ENCODE measurements at places on chromosomes 12 and 14.

- DNase-seq: no peak
These were observed 23.7 kb downstream of the HEBP1 start for GRCh38 chr12:12976366-12976765.

GRCh38 chr14:54256156-54256555 is 140.7 kb upstream of the CDKN3 start:
- no peak for DNase-seq

GRCh38 chr12:94867066-94867855 is 136.2 kb downstream of the NDUFA12 start:
- no peak for DNase-seq

DNA sequence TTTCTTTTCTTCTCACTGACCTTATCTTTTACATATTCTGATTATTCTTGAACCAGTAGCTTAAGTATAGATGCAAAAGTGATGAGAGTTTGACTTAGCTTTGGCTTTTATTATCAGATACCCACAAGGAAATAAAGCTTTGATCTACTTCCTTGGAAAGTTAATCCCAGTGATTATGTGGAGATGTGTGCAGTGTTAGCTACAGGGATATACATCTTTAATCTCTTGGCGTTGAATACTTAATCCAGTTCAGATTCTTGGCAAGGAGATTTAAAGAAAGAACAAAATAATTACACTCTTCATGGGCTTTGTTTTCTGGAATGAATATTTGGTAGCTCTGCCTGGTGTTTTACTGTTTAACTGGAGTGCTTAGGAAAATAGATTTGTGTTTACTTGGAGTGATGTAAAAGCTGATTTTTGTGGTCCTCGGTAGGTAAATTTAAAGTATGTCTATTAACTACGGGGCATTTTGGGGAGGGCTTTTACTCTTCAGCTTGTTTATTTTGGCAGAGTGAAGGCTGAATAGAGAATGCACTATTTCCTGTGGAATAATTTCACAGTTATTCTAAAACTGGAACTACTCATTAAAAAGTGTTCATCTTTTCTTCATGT is 150.1 kb upstream of the LRIG3 start:
- no peak for DNase-seq

- no peak for DNase-seq
These were observed 48.1 kb downstream of the GALNT8 start for GRCh38 chr12:4768341-4768740.

- DNase-seq: no peak
These were observed 854.8 kb upstream of the SEL1L start for GRCh38 chr14:82388488-82388887.

GRCh38 chr12:56763753-56764657 is 881 bp downstream of the HSD17B6 start:
- DNase-seq: no peak

Measured in iPS-NIHi11 (cell line).